D341Med (cell line): ENCODE measurements at places on chromosomes 6 and 20.

DNA sequence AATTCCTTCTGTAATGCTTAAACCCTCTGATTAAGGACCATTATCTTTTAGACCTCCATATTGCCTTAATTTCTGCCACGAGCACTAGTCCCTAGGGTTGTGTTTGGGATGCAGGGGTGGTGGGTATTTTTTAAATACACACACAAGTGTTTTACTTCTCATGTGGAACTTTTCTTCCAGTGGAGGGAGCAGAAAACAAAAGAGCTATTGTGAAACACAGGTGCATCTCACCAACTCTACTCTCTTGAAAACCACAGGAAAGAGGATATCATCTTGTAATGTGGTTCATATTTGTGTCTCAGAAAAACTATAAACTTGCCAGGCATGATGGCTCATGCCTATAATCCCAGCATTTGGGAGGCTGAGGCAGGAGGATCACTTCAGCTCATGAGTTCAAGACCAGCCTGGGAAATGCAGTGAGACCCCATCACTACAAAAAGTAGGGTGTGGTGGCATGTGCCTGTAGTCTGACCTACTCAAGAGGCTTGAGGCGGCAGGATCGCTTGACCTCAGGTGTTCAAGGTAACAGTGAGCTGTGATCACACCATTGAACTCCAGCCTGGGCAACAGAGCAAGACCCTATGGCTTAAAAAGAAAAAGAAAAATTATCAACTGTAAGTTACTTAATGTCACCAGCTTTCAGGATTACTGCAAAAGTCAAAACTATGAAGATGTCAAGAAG, 37.3 kb downstream of the MRS2 start:
- DNase-seq = no peak

DNA sequence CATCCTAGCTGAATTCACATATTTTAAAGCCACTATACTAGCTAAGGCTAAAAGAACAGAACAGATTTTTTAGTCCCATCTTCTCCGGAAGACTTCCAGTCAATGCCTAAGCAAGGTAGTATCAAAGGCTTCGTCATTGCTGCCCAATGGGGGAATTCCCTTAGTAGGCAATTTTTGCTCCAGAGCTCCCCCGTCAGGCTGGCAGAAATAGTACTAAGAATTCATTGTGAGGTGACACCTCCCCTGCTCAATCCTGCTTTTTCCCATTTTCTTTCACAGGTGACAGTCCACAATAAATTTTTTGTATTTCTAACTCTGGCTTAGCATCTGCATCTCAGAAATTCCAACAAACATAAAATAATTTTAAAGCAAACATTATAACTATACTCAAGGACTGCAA, 52.8 kb upstream of the SRSF6 start:
- no peak for DNase-seq

DNA sequence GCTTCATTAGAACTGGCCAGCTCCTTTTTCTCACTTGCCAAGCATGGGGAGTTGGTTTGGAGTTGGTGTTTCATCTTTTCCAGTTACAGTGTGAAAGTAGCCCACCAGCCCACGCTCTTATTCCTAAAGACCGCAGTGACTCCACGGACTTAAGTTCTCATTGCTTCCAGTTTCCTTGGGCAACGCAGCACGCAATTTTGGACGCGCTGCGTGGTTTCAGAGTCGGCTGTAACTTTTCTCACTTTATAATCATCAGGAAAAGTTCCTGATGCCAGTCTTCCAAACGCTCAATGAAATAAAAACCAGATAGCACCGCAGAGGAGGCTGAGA, 381 bp upstream of the PEX7 start:
- DNase-seq = no peak

DNA sequence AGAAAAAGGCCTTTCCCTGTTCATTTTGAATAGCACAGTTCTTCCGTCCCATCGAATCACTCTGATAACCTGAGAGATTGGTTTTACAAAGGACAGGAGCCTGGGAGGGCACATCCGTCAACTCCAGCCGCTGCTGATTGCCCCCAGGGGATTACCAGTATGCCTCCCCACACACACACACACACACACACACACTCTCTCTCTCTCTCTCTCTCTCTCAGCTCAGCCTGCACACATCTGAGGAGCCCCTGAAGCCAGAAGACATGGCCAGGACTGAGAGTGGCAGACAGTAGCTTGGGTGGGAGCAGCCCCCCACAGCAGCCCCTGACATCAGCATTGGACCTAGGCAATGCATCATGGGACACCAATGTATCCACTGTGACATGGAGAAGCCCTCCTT, 13.2 kb upstream of the CDH4 start:
- DNase-seq = no peak

- DNase-seq = no peak
These were observed 34.1 kb downstream of the DYNLT1 start for GRCh38 chr6:158610319-158610968.

GRCh38 chr6:98777762-98778161, 56.6 kb upstream of the POU3F2 start:
- DNase-seq = no peak

DNA sequence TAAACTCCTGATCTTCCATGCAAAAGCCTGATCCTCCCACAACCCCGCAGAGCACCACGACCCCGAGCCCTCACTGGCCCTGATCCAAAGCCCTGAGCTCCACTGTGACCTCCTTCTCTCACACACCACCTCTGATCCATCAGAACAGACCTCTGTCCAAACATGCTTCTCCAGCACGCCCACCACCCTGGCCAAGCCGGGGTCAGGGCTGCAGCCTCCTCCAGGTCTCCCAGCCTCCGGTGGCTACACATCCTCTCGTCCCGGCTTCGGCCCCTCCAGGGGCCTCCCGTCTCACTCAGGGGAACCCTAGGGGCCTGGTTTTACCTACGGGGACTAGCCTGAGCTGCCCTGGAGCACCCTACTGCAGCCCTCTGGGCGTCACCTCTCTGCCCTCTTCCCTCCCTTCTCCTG, 49.1 kb downstream of the FOXF2 start:
- DNase-seq = no peak

GRCh38 chr6:154522576-154522975, 12.1 kb upstream of the CNKSR3 start:
- no peak for DNase-seq

GRCh38 chr6:149440735-149441671, 40.9 kb downstream of the SUMO4 start:
- DNase-seq = peak; percentile 8

- peak; percentile 64 for DNase-seq
These were observed 703 bp downstream of the EPHA7 start for GRCh38 chr6:93418408-93419303.

- no peak for DNase-seq
These were observed 42.8 kb downstream of the MRPL14 start for GRCh38 chr6:44084231-44085014.

GRCh38 chr20:37345339-37346235, at the start of gene SRC:
Gene SRC (plus strand): TSS chr20:37346140. CDS start chr20:37384154, 38,014 bp downstream.
- peak; percentile 90 for DNase-seq

- no peak for DNase-seq
These were observed 222.0 kb upstream of the SYNCRIP start for GRCh38 chr6:85864453-85865401.

- no peak for DNase-seq
These were observed 582.0 kb downstream of the PKHD1 start for GRCh38 chr6:51505434-51505833.
